ENCODE measurements at places on chromosomes 5 and 9.
A peak's percentile ranks its signal among the peaks of the same experiment; 100 is the strongest.

DNA sequence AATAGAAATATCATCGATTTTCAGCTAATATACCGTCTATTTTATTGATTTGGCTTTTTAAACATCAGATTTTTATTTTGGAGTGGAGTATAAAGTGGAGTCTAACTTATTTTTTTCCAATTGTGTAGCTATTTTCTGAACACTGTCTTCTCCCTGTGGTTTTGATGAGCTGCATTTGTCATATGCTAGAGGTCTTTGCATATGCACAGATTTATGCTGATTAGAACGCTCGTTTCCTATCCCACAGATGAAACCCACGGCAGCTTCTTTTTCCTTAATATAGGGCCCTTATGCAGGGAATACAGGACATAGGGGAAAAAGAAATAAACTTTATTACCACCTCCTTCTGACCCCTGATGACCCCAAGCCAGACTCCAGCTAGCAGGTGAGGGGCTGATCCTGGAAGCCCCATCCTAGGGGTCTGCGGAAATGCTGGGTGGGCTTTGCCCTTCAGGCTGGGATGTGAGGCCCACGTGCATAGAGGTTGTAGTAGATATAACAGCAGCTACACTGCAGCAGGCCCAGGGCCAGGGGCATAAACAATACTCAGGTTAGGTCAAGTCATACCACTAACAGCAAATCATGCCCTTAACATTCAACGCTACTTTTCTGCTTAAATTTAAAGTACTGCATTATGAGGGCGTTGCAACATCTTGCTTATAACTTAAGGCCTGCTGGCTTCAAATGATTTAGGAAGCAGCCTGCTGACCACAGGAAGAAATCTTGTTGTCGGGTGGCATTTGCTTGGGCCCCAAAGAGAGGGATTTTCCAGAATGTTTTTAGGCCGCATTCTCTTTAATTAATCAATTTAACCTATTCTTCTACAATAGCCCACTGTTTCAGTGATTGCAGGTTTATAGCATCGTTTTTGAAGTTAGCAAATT lies 28.5 kb downstream of the MVB12B start:
- no peak for DNase-seq

DNA sequence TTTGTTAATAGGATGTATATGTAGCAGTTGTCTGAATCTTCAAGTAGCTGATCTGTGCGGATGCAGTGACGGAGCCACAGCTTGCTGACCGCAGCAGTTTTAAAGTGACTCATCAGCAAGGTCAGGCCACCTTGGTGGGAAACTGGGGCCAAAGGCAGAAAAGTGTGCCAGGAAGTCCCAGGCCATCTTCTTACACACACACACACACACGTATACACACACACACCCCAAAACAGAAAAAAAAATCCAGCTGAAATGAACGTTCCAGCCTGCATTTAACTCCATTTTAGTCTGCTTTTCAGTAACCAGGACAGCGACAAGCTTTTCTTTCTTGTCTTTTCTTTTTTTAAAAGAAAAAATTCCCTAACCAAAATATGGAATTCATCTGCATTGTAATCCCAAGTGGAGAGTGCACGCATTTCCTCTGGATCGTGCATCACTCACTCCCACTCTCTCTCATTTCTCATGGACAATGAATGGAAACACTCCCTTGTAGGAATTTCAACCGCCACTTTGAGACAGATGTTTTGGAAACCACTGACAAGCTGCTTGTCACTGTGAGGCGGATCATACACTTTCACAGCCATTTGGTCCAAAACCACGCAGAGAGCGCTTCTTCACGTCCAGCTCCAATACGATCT lies 103.9 kb downstream of the LHFPL2 start:
- no peak for DNase-seq

GRCh38 chr9:21015129-21015815 lies 16.2 kb downstream of the HACD4 start:
- no peak for DNase-seq

- no peak for DNase-seq
These were observed 40.2 kb upstream of the LPAR1 start for GRCh38 chr9:111078391-111079038.

- peak; percentile 58 for DNase-seq
These were observed 8.5 kb downstream of the BAAT start for GRCh38 chr9:101376111-101376848.

- DNase-seq: no peak
These were observed 411 bp upstream of the GABRG2 start for GRCh38 chr5:162067162-162067561.

GRCh38 chr9:86614871-86615849 lies 260.9 kb upstream of the TUT7 start:
- DNase-seq: peak; percentile 32

DNA sequence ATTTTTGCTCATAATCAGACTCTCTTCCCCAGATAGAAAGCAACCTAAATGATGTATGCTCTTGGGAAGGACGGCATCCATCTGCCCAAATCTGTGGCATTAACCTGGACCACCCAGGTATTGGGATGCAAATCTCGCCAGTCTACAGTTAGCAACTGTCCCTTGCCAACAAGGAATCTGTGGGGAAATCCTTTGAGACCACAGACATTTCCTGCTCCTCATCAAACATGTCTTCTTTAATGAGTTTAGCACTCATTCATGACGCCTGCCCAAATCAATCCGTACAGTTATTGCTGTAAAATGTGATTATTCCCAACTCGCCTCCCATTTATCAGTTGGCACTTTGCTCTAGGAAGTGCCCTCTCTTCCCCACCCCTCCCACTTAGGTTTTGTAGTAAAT lies 7.8 kb downstream of the ROR2 start:
- DNase-seq: no peak

GRCh38 chr5:14662721-14663260 lies 1.7 kb upstream of the OTULIN start:
- DNase-seq: no peak

DNA sequence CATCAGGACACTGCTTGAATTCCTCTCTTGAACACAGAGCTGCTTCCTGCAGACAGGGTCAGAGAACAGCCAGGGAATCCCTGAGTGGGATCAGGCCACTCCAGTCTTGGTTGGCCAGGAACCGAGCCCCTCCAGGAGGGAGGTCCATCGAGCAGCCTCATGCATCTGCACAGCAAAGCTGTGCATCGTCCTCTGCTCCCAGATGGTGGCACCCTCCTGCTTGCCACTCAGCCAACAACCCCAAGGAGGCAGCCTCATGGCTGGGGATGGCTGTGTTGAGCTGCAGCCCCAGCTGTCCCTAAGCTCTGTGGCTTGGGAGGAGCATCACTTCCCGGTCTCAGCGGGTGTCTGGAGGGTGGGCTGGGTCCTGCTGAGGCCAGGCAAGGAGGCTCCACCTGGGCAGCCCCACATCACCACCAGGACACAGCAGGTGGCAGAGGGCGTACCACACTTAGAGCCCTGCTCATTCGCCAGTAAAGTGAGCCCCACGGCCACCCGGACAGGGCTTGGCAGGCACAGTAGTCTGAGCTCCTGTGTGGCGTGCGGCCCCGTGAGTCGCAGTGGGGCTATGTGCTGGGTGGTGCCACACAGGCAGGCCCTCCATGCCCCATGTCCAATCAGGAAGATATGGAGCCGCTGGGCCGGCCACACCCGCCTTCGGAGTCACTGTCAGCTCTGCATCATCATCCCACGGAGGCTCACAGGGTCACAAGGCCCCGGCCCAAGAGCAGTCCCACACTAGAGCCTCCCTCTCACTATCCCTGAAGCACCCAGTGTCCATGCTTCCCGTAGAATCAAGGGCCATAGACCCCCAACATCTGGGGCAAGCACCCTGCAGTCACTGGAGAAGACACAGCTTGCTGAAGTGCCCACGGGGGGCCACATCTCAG lies 11.9 kb downstream of the LPCAT1 start:
- DNase-seq: peak; percentile 8

DNA sequence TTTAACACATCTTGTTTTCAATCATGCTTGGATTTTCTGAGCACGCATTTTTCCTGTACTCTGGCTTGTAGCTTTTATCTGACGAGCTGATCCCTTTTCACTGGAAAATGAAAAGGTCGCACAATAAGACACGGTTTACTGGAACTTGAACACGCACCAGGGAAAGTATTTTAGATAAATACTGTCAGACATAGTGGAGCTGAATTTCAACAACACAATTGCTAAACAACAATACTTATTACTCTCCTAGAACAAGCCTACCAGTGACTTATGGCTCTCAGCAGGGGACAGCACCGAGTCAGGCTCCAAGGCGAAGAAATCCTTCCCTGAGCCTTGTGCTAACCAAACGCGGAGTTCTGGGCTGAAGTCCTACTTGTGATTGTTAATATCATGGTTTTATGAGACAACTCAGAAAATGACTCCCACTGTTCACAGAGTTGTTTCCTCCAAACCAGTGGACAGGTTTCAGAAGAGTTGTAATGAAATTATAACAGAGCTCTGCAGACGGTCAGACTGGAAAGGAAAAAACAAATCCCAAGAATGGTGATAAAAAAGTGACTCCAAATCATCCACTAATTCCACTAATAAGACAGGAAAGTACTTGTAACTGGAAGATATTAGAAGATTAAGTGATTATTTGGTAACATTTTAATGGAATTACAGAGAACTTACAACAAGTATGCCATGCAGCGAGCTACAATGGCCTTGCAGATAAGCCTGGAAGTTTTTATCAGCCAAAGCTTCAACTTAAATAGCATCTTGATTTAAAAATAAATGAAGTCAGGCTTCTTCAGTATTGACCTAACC lies 359.6 kb downstream of the EBF1 start:
- no peak for DNase-seq

- no peak for DNase-seq
These were observed 247.2 kb downstream of the FSTL4 start for GRCh38 chr5:133364936-133365707.

DNA sequence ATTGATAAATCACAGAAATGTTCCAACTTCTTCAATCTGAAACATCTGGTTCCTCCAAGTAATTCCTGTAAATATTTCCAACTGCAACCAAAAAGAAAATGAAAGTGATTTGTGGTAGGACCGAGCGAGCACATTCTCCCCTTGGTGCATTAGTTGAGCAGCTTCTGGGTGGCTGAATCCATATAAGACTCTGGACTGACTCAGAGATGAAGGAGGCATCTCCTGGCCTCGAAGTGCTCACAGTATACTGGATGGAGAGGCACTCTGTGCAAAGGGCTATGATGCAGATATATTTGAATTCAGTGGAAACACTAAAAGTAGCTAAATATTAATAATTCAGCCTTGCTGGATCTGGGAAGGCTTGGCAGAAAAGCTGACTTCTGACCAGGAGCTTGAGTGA lies 265.0 kb downstream of the MARCHF11 start:
- no peak for DNase-seq

GRCh38 chr5:18078157-18078556 lies 443.9 kb downstream of the TAF11L14 start:
- DNase-seq: no peak

- DNase-seq: no peak
These were observed 23.8 kb downstream of the C9 start for GRCh38 chr5:39340506-39340905.

- DNase-seq: no peak
These were observed 37.2 kb upstream of the GABRP start for GRCh38 chr5:170746075-170746960.

DNA sequence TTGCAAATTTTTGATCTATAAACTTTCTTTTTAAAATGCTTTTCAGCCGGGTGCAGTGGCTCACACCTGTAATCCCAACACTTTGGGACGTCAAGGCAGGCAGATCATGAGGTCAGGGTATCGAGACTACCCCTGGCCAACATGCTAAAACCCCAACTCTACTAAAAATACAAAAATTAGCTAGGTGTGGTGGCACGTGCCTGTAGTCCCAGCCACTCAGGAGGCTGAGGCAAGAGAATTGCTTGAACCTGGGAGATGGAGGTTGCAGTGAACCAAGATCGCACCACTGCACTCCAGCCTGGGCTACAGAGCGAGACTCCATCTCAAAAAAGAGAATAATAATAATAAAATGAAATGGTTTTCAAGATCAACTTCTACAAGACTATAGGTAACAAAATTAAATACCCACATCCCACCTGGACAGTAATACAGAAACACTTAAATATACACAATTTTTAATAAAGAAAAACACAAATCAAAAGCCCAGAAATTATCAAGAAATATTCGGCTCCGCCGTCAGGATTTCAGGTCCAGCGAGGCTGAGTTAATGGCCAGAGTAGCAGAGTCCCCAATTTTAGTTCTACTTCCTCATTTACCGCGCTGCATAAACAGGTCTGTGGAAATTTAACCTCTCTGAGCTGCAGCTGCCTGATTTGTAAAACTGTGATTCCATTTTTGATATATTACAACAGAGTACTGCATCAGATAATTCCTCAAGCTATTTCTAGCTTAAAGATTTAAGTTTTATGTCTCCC lies 4.0 kb downstream of the TUT7 start:
- DNase-seq: no peak

DNA sequence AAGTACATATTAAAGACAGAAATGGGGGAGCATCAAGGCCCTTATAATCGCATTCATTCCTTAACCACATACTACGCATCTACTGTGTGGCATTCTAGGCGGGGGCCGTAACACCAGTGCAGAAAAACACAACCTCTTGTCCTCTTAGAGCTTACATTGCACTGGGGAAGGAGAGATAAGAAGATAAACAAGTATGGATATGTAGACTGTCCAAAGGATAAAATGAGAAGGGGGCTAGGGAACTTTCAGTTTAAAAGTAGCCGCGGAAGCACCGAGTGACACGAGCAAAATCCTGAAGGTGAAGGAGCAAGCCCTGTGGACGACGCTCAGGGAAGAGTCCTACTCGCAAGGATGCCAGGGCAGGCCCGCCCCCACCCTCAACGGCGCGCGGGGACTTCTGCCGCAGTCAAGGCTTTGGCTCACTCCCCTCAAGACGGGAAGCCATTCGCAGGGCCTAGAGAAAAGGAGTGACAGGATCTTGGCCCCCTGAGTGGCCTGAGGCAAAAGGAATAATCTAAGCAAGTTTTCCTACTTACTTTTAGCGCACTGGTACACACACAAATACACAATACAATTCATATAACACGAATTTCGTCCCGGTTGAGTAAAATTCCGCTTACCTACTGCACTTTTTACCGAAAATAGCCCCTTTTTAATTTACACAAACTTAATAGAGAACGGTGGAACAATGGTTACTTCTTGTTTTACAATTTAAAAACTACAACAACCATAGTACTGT lies 1.3 kb upstream of the NIPBL start:
- DNase-seq: peak; percentile 45

GRCh38 chr5:5473226-5473625 lies 50.7 kb downstream of the ICE1 start:
- no peak for DNase-seq

- DNase-seq: no peak
These were observed 42.3 kb upstream of the MUSK start for GRCh38 chr9:110626101-110626829.

GRCh38 chr5:179986328-179986727 lies 78.6 kb upstream of the TBC1D9B start:
- no peak for DNase-seq

DNA sequence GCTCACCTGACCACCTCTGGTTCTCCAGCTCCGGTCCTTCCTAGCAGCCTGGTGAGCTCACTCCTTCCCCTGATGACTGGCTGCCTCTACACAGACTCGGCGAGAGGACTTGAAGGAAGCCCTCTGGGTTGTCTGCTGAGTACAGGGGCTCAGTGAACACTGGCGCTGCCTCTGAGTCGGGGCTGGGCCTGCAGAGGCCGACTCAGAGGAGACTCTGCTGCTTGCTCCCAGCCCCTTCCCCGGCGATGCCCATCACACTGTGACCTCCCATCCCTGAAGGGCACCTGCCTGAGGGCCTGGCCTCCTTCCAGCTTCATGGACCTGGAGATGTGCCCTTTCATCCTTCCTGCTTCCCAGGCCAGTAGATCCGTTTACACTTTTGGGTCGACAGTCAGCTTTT lies 22.0 kb downstream of the CRB2 start:
- DNase-seq: no peak

All from kidney glomerular epithelial cell (primary cell).